ENCODE measurements at places on chromosomes 7 and 10.

- DNase-seq = no peak
Observed at GRCh38 chr7:42262964-42263363, 26.0 kb upstream of the GLI3 start.

DNA sequence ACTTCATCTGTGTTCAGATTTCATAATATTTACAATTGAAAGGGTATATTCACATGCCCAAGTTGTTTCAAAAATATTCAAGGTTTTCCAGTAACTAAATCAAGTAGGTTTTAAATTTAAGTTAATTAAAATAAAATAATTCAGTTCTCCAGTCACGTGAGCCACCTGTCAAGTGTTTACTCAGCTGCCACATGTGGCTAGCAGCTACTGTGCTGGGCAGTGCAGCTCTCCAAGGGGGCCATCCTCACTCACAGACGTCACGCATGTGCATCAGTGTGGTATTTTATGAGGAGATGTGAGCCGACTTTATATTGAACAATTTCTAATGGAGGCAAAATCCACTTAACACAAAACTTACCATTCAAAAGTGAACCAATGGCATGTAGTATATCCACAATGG is 69.7 kb upstream of the CAMK2B start:
- DNase-seq = no peak

GRCh38 chr7:157250605-157251228 is 86.1 kb upstream of the DNAJB6 start:
- peak; percentile 85 for DNase-seq

DNA sequence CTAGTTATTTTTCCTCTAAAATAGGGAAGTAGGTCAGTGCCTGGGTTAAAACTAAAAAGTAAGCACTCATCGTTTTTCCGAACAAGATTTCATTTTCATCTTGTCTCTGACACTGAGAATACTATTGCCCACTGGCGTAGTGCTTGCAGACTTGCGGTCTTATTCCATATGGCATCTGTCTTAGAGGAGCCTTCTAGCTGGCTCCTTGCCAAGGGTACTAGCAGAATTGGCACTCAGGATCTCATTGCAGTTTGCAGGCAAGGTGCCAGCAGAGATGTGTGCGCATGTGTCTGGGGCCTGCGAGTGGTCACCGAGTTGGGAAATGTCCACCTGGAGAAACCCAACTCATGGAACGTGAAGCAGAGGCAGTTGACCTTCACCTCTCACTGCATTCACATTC is 143.4 kb downstream of the CELF2 start:
- peak; percentile 48 for DNase-seq

DNA sequence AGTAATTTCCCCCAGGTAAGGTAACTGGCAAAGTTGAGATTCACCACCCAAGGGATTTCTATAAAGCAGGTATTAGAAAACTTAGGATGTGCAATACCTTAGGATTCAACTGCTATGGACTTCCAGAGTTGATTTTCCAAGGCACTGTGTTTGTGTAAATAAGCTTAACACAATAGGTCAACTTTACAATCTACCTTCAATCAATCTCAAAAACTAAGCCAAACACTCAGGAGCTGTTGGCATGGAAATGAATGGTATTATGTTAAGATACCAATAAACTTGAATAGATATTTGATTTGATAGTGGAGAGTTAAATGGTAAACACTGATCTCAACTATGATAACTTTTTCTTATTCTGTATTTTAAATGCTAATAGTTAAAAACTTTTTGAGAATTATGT is 762 bp upstream of the SEMA3E start:
- no peak for DNase-seq

DNA sequence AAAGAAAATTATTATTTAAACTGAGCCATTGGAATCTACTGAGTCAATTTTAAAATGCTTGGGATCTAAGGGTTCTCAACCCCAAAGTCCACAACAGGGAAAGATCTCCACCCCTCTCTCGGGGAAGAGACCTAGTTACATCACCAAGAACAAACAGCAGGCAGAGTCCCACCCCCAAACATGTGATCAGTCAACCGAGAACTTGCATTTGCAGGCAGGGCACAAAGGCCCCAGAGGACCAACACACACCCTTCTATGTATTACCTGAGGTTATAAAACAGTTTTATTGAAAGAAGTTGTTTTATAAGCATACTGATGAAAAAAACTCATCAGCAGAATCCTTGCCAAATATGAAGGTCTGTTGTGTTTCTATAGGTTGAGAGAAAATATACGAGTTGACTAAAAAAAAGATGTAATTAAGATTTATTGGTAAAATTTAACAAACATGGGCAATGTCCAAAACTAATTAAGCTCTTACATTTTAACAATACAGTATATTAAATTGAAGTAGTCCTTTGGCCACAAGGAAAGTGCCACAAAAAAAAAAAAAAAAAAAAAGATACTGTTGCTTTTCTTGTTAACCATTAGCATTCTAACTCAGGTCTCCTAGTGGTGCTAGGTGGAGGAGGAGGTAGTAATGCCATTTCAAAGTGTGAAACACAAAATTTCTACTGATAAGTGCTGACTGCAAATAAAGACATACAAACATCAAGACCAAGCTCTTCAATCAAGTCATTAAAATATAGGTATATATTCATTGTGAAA is 975 bp upstream of the USP54 start:
- DNase-seq = peak; percentile 59

GRCh38 chr10:49758249-49758930 is 3.7 kb downstream of the OGDHL start:
- no peak for DNase-seq

GRCh38 chr10:93160829-93161228 is 87.1 kb downstream of the CYP26A1 start:
- DNase-seq = peak; percentile 97

DNA sequence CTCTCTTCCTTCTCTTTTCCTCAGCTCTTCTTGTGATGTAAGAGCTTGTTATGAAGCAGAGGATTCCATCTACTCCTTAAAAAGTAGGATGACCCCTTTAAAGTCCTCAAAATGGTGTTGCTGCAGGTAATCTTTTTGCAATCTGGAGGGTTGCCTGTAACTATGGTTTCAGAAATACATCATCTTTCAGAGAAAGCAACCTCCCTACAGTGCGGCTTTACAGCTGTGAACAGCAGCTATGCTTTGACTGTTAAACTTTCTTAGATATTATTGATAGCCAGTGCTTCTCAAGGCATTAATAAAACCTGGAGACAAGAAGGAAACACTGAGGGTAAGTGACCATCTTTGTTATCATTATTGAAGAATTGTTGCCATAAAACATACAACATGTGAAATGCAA is 86.6 kb upstream of the MDFIC start:
- no peak for DNase-seq

GRCh38 chr10:36443233-36443632 is 682.2 kb upstream of the ANKRD30A start:
- DNase-seq = no peak

DNA sequence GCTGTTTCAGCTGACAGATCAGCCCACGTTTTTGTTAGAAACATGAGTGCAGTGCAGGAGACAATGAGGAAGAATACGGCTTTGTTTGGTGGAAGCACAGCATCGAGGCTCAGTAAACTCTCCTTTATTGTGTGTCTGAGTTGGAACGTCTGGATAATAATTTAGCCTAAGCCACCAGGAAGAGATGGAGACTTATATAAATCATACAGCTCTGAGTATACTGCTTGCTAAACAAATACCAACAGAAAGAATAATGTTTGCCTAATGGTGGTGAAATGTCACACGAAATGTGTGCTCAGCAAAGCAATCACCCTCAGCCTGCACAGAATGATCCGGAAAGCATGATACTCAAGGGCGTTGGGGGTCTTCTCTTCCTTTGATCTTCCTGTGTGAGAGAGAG is 664.1 kb upstream of the ADARB2 start:
- DNase-seq = no peak

All from suppressor macrophage treated with lipopolysaccharide for 1 hour (primary cell).